ENCODE measurements at places on chromosomes 3 and 15. TPM values are rescaled to one million over a fixed set of nuclear protein-coding genes. Genes with fewer than 3 reads are reported as not detected.

Gene PROK2
- total RNA-seq = 0.83 TPM

Gene MTHFS
- total RNA-seq = 4.8 TPM

Gene NRG4
- total RNA-seq = 0.83 TPM

Gene SH2D7
- total RNA-seq = not detected

Gene ACOX2
- 5.3 TPM for total RNA-seq

Gene EPHA3
- total RNA-seq = 0.48 TPM

Gene C3orf70
- total RNA-seq = 0.75 TPM

Gene PTPRG
- total RNA-seq = 42.2 TPM

Gene CHST14
- total RNA-seq = 5.1 TPM

Gene CHRD
- total RNA-seq = 5.1 TPM

Gene EXD1
- not detected for total RNA-seq

Gene CEP70
- total RNA-seq = 13.0 TPM

Gene NECTIN3
- 2.3 TPM for total RNA-seq

Gene SOX14
- not detected for total RNA-seq

Gene SOX2
- total RNA-seq = 21.3 TPM

Gene MCF2L2
- 1.1 TPM for total RNA-seq

Gene ADGRG7
- total RNA-seq = not detected

Gene INO80
- total RNA-seq = 22.5 TPM

Gene ALDH1A3
- total RNA-seq = 31.9 TPM

Gene HDC
- total RNA-seq = not detected

Gene A4GNT
- total RNA-seq = not detected

Gene IGSF11
- total RNA-seq = 8.8 TPM

Gene FAM81A
- total RNA-seq = not detected

Gene UPK1B
- total RNA-seq = 5.9 TPM

Gene ACAN
- not detected for total RNA-seq

Gene VEPH1
- total RNA-seq = not detected

Gene C2CD4A
- 0.18 TPM for total RNA-seq

Gene SPINT1
- 181 TPM for total RNA-seq

Gene NANOGP8
- not detected for total RNA-seq
